Ovary (tissue), 10 donors: ENCODE measurements at places on chromosomes 1 and 21. TPM values are rescaled to one million over a fixed set of nuclear protein-coding genes. Genes with fewer than 3 reads are reported as not detected.

GRCh38 chr21:42032968-42033367 is 22.8 kb upstream of the ZBTB21 start:
- H3K4me1 ChIP-seq = no peaks in the 10 kb centered on the region
- H3K27me3 ChIP-seq = no peaks in the 10 kb centered on the region
- no peaks in the 10 kb centered on the region for H3K36me3 ChIP-seq
- H3K4me3 ChIP-seq = no peak overlapping the region
- DNase-seq = no peak
- no peak overlapping the region for H3K27ac ChIP-seq

DNA sequence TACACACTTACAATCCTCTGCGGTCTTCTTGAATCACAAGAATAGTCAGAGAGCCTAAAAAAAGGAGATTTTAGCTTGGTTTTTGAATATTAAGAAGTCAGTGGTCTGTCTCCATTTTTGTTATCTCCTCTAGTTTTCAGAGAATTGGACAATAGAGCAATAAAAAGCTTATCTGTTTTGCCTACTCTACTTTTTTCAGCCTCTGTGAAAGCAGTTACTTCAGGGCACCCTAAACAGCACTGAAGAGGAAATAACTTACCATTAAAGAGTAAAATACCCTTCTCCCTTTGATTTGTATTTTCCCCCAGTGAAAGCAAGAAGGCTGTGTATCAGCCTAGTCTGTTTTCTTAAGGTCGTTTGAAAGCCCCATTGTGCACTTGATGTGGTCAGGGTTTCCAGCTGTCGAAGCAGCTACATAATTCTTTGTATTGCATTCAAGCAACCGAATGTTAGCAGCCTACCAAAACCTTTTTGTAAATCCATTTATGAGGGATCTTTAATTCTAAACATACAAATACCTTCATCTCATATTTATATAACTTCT is 1.0 kb downstream of the NTMT2 start:
- H3K36me3 ChIP-seq = no peaks in the 10 kb centered on the region
- H3K4me3 ChIP-seq = no peak overlapping the region
- H3K4me1 ChIP-seq = no peaks in the 10 kb centered on the region
- no peak for DNase-seq
- H3K27me3 ChIP-seq = no peaks in the 10 kb centered on the region

DNA sequence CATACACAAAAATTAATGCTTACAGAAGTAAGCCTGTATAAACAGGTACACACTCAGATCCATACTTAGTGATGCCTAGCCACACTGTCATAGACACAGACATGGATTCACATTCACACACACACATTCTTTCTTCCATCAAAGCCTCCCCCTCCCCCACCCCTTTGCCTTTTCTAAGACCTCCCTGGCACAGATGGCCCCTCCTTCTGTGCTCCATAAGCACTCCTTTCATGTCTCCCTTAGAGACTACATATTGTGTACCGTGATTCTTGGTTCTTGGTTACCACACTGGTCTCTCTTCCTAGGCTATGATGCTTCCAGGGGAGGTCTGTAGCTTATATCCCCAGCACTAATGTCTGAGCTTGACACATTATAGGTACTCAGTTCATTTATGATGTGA is 2.0 kb upstream of the NHLH2 start:
- H3K36me3 ChIP-seq = no peaks in the 10 kb centered on the region
- no peak for DNase-seq

GRCh38 chr1:231603598-231604275 is 22.9 kb upstream of the DISC1 start:
- H3K4me3 ChIP-seq = peak overlapping the region; percentile 28
- no peaks in the 10 kb centered on the region for H3K27me3 ChIP-seq
- H3K36me3 ChIP-seq = no peaks in the 10 kb centered on the region
- H3K4me1 ChIP-seq = peaks cover 4% of the 10 kb centered on the region
- H3K27ac ChIP-seq = no peak overlapping the region
- no peak for DNase-seq

GRCh38 chr1:85328713-85329397 is 52.4 kb upstream of the BCL10 start:
- H3K36me3 ChIP-seq = no peaks in the 10 kb centered on the region
- no peaks in the 10 kb centered on the region for H3K27me3 ChIP-seq
- H3K4me1 ChIP-seq = peaks cover 5% of the 10 kb centered on the region
- DNase-seq = no peak

DNA sequence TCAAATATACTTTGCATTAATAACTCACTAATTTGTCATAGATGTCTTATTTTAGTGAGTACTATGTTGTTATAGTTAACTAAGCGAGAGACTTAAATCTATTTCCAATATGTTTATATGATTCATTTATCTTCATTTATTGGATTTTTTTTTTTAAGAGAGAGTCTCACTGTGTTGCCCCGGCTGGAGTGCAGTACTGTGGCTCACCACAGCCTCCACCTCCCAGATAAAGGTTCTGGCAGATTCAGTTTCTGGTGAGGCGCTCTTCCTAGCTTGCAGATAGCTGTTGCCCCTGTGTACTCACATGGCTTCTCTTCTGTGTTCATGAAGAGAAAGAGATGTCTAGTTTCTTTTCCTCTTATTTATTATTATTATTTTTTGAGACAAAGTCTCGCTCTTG is 43.9 kb downstream of the SNRPE start:
- no peak overlapping the region for H3K27ac ChIP-seq
- no peaks in the 10 kb centered on the region for H3K4me1 ChIP-seq
- H3K36me3 ChIP-seq = no peaks in the 10 kb centered on the region
- H3K4me3 ChIP-seq = no peak overlapping the region

DNA sequence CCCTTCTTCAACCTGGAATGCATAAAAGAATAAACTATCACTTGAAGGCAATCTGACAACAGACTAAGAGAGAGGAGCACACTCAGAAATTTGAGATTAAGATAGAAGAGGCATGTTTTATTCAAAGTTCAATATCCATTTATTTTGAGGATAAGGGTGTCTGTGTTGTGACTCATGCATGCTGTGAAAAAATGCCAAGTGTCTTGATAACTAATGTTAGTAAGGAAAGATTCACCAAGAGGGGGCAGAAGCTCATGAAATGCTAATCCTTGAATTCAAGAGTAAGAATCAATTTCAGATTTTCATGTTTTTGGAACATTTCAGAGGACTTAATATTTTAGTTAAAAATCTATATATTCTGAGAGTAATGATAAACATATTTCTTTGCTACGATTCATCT is 94.0 kb downstream of the IFI44 start:
- no peak overlapping the region for H3K27ac ChIP-seq
- no peak for DNase-seq
- H3K36me3 ChIP-seq = no peaks in the 10 kb centered on the region
- no peaks in the 10 kb centered on the region for H3K4me1 ChIP-seq

DNA sequence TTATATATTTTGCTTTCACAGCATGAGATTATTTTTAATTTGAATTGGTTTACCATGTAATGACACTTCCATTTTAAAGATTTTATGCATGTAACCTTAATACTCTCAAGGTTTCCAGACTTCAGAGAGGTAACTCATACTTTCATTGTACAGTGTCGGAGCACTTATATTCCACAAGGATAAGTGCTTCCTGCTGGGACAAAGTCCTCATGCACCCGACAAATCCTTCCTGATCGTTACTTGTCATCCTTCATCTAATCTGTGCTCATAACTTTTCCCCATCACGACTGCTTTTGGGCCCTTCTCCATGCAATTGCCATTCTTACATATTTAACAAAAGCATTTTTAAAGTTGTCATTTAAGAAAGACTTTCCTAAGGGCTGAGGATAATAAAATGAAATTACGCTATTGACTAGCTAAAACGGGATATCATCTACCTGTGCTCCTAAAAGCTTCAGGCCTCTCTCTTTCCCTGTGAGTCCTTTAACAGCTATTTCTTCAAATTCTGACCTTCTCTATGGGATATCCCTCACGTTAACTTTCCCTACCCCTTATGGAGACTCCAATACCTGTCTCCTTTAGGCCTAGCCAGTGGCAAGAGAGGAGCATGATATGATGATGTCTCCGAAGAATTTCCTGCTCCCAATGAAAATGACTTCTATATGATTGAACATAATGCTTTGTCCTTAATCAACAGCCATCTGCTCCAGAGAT is 59.3 kb downstream of the NCAM2 start:
- H3K4me3 ChIP-seq = no peak overlapping the region
- H3K27me3 ChIP-seq = no peaks in the 10 kb centered on the region
- H3K27ac ChIP-seq = no peak overlapping the region
- H3K36me3 ChIP-seq = no peaks in the 10 kb centered on the region
- no peaks in the 10 kb centered on the region for H3K4me1 ChIP-seq

GRCh38 chr1:174971902-174972301 is 27.8 kb upstream of the CACYBP start:
- no peak overlapping the region for H3K27ac ChIP-seq
- H3K27me3 ChIP-seq = no peaks in the 10 kb centered on the region
- H3K36me3 ChIP-seq = no peaks in the 10 kb centered on the region
- DNase-seq = no peak

FABP3 gene
- 19.3 TPM for total RNA-seq

GRHL3 gene
- 0.15 TPM for total RNA-seq

ASTN1 gene
- 1.1 TPM for total RNA-seq

IL22RA1 gene
- total RNA-seq = 0.74 TPM

ZC3H11A gene
- total RNA-seq = 61.4 TPM

OR2T11 gene
- not detected for total RNA-seq
